ENCODE measurements at places on chromosomes 1 and 21.

- DNase-seq = no peak
Measured at GRCh38 chr1:176853503-176853902, 311.0 kb downstream of the ASTN1 start.

GRCh38 chr1:229079016-229079595 is 191.8 kb upstream of the RAB4A start:
- no peak for DNase-seq

DNA sequence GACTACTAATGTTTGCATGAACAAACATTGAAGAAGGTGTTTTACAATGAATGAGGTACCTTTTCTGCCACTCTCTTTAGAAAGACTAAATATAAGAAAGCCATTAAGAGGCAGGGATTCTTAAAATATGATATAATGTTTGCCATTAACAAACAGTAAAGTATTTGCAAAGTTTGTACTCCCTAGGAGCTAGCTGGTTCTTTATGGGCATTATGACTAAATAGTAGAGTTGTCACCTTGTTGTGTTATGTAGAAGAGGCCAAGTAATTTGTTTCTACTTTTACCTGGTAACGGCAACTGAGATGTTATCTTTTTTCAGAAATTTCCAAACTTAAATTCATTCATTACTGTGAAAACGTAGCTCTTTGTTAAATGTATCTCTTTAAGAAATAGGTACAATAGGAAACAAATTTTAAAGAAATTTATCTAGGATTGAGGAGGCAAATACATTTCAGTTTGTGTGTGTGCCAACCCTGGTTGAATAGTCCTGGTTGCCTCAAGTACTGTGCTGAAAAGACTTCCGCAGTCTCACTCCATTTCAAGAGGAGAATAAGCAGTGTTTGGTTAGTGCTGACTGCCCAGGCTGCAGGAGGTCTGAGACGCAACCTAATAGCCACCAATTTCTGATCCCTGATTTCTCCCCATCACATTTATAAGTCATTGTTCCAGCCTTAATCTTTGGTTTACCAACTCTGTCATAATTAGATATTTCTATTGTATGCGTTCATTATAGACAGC is 52.1 kb downstream of the WDR3 start:
- no peak for DNase-seq

- DNase-seq = no peak
Measured at GRCh38 chr1:107557095-107557494, 407.9 kb downstream of the VAV3 start.

GRCh38 chr1:204566583-204566955 is 50.4 kb downstream of the MDM4 start:
- no peak for DNase-seq

GRCh38 chr1:245279346-245279745 is 124.6 kb downstream of the KIF26B start:
- no peak for DNase-seq

- DNase-seq = no peak
Measured at GRCh38 chr1:201925301-201925567, 21.1 kb downstream of the LMOD1 start.

DNA sequence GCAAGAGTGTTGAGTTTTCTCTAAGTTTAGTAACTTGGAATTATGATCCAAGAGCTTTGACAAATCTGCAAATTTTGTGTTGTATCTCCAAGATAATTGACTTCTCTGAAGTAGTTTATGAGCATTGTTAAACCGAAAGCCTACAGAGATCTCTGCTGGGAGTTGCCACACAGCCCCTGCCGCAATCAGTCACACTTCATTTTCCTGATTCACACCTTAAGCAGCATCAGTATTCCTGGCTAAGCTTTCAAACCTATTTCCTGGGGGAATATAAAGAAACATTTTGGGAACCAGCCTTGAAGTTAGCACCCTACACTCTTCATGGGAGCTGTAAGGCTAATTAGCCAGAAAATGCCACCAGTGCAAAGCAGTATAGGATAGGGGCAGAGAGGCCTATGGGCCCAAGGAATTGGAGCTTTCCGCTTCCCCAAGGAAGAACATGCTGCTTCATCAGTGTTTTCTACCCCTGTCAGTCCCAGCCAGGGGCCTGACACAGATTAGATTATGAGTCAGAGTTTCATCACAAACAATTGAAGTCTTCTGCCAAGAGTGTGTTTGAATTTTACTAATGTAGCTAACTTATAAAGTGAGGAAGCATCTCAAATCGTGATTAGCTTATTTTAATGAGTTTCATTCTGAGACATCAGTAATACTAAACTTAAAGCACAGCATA is 23.2 kb upstream of the CACYBP start:
- DNase-seq = no peak

- no peak for DNase-seq
Measured at GRCh38 chr1:47444562-47445465, 7.0 kb downstream of the FOXD2 start.

- no peak for DNase-seq
Measured at GRCh38 chr21:21864321-21864840, 866.2 kb downstream of the NCAM2 start.

GRCh38 chr1:33343539-33343938 is 22.6 kb upstream of the A3GALT2 start:
- DNase-seq = no peak

- no peak for DNase-seq
Measured at GRCh38 chr1:168260393-168260792, 20.3 kb upstream of the TBX19 start.

DNA sequence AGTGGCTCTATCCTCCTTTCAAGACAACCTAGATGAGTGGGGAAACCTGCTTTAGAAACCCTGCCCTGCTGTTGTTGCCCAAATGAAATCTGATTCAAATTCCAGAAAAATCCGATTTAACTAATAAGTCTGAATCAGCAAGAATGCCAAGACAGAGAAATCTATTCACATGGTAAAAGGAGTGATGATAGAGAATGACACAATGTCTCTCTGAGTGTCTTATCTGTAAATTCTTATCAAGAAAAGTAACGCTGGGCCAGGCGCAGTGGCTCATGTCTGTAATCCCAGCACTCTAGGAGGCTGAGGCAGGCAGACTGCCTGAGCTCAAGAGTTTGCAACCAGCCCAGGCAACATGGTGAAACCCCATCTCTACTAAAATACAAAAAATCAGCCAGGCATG is 13.7 kb upstream of the GUCA2A start:
- DNase-seq = no peak

GRCh38 chr1:32336963-32337675 is 1.1 kb upstream of the MARCKSL1 start:
- no peak for DNase-seq

DNA sequence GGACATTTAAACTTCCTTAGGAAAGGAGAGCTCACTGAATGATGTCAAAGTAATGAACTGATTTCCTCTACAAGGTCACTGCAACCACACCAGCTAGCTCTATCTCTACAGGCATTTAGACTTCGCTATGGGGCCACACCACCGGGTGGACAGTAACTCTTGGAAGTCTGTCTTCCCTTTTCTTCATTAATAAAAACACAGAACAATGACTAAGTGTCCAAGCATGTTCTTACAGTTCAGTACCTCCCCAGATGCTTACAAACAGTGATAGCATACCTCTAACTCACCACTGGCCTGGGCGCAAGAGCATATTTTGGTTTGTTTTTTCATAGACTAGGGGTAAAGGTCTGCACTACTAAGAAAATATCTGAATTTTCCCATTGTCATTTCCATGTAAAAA is 54.6 kb downstream of the SIM2 start:
- DNase-seq = no peak

- no peak for DNase-seq
Measured at GRCh38 chr1:212152308-212152693, 116.8 kb downstream of the DTL start.

- no peak for DNase-seq
Measured at GRCh38 chr1:221874285-221875003, 132.6 kb upstream of the DUSP10 start.

GRCh38 chr1:234313171-234313570 is 60.1 kb upstream of the COA6 start:
- no peak for DNase-seq

GRCh38 chr1:230226007-230226800 is 159.2 kb downstream of the GALNT2 start:
- no peak for DNase-seq

- DNase-seq = no peak
Measured at GRCh38 chr1:245987219-245987545, 519.9 kb downstream of the SMYD3 start.

GRCh38 chr1:181647314-181648035 is 164.2 kb downstream of the CACNA1E start:
- no peak for DNase-seq

GRCh38 chr1:72282271-72283021 is at the start of gene NEGR1:
Gene NEGR1 (minus strand): TSS chr1:72282539.
- DNase-seq = no peak

GRCh38 chr1:184649451-184649888 is 105.2 kb downstream of the EDEM3 start:
- DNase-seq = no peak

GRCh38 chr1:77081834-77082233 is 137.4 kb downstream of the PIGK start:
- DNase-seq = no peak

DNA sequence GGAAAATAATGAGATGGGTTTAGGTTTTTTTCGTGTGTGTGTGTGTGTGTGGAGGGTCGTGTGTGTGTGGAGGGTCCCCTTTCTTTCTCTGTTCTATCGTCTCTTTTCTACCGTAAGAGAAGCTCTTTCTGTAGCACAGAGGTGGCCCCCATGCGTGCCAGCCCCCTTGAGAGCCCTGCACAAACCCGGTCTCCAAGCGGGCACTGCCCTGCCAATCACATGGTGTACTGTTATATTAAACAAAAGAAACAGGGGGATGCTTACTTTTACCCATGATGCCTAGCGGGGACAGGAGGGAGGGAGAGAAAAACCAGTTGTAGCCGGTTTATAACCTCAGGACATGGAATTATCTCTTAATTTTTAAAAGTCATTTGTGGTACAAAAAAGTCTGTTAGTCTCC is 41.0 kb downstream of the GATAD2B start:
- DNase-seq = no peak

- DNase-seq = no peak
Measured at GRCh38 chr1:61051443-61051718, 31.0 kb upstream of the NFIA start.

DNA sequence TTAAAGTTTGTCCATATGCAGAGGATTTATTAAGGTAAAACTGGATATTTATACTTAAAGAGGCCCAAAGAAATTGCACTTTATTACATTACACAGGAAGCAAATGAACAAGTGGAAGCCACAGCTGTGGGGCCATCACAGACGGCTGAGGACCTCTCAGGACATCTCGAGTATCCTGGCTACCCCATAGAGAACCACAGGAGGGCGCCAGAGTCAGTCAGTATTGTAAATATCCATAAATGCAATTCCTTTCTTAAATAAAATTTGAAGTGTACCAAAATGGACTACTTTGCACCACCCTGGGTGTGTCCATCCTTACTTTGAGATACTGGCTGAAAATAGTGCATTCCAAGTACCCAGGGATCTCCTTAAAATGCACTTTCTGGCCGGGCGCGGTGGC is 257.2 kb downstream of the MRPL39 start:
- DNase-seq = no peak

GRCh38 chr21:15029077-15029476 is 35.7 kb downstream of the NRIP1 start:
- no peak for DNase-seq

GRCh38 chr1:230426246-230427093 is at the start of gene PGBD5:
Gene PGBD5 (minus strand): TSS chr1:230426332. CDS start chr1:230425928, 404 bp downstream.
- DNase-seq = peak; percentile 8

DNA sequence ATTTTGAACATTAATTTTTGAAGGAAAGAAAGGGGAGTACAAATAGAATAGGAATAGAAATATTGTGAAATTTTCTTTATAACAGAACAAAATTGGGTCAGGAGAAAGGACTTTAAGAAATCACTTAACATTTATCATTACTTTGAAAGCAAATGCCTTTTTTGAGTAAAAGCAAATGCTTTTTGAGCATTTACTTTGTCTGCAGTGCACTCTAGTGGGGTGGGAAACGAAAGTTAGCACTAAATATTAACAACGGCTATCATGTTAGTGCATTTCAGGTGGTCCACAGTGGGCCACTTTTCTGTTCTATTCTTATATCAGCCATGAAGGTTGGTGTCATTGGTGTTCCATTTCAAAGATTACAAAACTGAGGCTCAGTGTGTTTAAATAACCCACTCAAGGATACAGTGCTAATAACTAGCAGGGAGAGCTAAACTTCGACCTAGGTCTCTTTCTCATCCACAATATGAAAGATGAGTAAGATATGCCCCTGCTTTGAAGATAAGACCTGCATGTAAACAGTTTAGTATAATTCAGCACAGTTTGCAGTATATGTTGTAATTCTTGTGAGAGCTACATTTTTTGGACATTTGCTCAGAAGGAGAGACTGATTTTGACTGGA is 13.4 kb downstream of the LRRC8D start:
- DNase-seq = no peak

Data from stimulated activated CD8-positive, alpha-beta memory T cell treated with anti-CD3 and anti-CD28 coated beads, Interleukin-15, amount 100 ng/mL, for 1 hour (primary cell).